Eye (tissue), 1 donor: ENCODE measurements at places on chromosomes 12 and 14.

GRCh38 chr14:84017495-84017894 is 1512.4 kb upstream of the FLRT2 start:
- no peak for DNase-seq

GRCh38 chr14:54348001-54348611 is 48.7 kb upstream of the CDKN3 start:
- peak; percentile 91 for DNase-seq

DNA sequence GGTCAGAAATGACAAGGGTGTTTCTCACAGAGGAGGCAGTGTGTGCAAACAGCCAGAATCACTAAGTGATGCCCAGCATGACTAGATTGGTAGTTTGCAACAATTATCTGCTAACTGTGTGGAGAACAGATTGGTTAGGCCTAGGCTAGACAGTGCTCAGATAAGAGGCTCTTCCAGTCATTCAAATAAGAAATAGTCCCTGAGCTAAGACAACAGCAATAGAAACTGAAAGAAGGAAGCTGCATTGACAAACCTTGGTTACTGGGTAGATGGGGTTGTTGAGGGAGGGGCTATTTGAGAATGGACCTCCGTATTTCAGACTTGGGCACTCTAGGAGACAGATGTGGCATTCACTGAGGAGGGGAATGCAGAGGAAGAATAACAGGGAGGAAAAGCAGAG is 255.0 kb upstream of the NPAS3 start:
- DNase-seq: no peak

DNA sequence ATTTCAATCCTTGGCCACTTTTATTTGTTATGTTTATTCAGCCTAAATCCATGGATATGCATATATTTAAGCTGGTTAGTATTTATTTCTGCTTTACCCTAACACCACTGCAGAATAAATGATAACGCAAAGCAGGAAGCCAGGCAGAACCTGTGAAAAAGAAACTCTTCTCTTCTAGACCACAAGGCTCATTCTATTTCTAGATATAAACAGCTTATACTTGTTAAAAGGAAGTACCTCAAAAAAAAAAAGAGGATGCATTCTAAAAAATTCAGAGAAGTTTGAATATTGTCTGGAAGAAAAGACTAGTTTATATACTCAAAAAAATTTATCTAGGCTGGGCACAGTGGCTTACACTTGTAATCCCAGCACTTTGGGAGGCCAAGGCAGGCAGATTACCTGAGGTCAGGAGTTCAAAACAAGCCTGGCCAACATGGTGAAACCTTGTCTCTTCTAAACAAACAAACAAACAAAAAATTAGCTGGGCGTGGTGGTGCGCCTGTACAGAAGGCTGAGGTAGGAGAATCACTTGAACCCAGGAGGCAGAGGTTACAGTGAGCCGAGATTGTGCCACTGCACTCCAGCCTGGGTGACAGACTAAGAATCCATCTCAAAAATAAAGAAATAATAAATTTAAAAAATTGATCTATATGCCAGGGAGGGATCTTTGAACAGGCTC is 55.8 kb downstream of the GALNT4 start:
- no peak for DNase-seq

DNA sequence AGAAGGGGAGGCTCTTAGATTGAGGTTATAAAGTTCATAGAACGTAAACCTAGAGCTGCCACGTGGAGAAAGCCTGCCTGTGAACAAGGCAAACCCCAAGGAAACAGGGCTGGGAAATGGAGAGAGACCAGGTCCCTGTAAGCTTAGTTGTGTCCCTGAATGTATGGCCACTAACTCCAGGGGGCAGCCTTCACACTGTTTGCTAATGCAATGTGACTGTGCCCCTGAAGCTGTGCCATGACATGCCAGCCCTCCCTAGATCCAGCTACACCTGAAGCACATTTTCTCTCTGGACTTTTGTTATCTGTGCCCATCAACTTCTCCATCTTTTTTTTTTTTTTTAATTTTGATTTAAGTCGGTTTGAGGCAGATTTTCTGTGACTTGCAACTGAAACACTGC is 60.6 kb upstream of the TMCC3 start:
- no peak for DNase-seq
